ENCODE measurements at places on chromosomes 3 and 15. TPM values are rescaled to one million over a fixed set of nuclear protein-coding genes. Genes with fewer than 3 reads are reported as not detected.

DNA sequence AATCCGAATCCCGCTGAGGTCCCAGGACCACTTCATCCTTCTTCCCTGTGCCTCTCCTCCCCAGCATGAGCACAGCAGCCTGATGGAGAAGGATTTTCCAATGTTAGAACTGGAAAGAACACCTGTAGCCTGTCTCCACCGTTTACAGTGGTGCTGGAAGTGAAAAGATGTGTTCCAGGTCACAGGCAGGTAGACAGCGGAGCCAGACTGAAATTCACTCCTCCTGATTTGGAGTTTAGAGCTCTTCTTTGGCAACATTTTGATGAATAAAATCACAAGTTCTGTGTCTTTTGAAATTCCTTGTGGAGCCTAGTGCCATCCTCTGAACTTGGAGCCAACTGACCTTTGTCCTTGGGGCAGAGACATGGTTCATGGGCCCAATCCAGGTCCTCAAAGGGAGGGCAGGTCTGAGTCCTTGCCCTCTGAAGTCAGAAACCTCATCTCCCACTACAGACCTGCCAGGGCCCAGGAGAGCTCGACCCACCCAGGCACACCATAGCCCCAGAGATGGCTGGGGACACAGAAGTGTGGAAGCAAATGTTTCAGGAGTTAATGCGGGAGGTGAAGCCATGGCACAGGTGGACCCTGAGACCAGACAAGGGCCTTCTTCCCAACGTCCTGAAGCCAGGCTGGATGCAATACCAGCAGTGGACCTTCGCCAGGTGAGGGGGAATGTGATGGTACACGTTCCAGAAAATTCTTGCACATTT, at the start of gene RTP3:
TSS of gene RTP3 (plus strand) at position 421 of the 710 bp plus-strand sequence. CDS start at position 508, 87 bp downstream.
- no peak for DNase-seq

- DNase-seq: no peak
Measured at GRCh38 chr15:70244978-70245542, 147.3 kb upstream of the TLE3 start.

DNA sequence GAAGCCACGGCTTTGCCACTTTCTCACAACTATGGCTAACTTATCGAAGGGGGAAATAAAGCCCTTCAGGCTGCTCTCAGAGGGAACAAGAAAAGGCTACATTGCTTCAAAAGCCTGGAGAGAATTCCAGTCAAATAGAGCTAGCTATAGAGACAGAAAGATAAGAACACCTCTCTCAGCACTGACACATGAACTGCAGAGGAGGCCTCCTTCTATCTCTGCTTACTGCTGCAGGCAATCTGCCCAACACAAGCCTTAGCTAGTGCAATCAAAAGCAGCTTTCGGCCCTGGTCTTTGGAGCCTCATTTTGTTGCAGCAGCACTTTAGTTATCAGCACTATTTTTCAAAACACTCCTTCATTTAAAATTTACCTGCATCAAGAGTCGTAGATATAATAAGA, 118.4 kb upstream of the ROBO1 start:
- no peak for DNase-seq

GRCh38 chr3:11220230-11220629, 52.0 kb upstream of the ATG7 start:
- DNase-seq: no peak

- DNase-seq: peak; percentile 91
Measured at GRCh38 chr3:12994607-12995388, 78.4 kb downstream of the IQSEC1 start.

DNA sequence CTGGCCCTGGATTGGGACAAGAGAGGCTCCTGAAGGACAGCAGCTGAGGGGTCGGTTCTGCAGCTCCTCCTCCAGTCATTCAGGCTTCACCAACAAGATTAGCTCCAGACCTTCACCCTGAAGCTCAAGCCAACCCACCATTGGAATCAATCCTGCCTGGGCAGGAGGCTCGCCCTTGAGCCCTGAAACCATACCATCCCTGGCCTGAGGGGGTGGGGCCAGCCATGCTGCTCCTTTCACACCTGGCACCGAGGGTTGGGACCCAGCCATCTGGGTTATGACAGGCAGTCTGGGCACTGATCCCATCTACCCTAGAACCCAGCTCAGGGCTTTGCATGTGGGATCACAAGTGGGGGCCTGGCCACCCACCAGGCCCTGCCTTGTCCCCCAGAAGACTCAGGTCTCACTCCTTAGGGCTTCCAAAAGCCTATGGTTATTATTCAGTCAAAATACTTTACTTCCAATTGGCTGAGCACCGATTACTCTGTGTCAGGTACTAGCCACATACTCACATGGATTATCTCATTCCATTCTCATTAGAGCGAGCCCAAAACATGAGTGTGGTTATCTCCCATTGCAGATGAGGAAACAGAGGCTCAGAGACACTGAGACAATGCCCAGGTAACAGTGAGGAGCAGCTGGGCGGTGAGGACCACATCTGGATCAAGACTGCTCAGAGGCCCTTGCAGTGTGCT, 3.1 kb downstream of the ABHD14B start:
- DNase-seq: no peak

DNA sequence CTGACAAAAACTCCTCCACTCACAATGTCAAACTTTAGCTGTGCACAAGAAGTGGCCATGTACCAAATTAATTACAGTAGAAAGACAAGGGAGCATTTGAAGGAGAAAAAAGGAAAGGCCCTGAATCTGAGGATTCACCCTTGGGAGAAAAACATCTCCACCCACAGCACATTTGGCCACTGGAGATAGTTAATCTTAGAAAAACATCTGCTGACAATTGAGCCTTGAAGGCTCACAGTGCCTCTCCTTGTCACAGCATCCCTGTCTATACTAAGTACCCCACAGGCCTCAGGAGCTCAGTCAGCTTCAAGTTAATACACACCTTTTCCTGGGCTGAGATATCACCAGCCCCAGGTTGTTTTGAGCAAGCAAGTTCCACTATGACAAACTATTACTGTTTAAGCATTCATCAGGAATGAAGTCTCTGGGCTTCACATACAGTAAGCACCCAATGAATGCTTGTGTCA, 78.1 kb upstream of the SETMAR start:
- no peak for DNase-seq

GRCh38 chr3:73401059-73401458, 223.7 kb downstream of the PDZRN3 start:
- no peak for DNase-seq

DNA sequence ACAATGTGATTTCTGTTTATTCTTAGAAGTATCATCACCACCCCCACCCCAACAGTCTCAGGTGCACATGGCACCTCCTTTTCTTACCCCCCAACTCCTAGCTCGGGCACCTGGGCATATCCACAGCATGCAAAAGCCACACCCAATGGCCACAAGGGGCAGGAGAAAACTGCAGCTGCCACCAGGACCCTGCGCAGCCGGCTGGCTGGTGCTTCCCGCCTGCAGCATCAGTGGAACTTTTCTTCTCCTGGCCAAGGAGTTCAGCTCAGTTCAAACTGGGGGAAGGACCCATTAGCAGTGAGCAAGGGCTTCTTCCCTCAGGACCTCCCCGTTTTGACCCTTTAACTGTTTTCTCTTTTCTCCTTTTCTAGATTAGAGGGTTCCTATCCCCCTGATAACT, 44.8 kb downstream of the TM4SF18 start:
- no peak for DNase-seq

- peak; percentile 41 for DNase-seq
Measured at GRCh38 chr3:28726840-28727239, 378.2 kb upstream of the AZI2 start.

DNA sequence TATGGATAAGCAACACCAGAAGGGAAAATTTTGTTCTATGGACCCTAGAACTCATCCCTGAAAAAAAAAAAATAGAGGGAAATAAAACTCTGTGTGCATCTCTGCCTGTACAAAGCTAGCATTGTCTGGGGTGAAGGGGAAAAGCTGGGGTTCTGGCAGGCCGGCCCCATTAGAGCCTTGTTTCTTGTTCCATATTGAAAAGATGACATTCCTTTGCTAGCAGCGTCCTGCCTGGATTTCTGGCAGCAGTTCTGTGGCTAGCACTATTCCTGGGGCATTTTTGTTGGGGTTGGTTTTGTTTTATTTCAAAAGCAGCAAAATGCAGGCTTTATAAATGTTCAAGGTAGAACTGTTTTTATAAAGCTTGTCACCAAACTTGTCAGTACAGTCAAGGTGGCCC, 45.2 kb downstream of the RARB start:
- DNase-seq: no peak

GRCh38 chr3:142929109-142929508, 34.4 kb downstream of the PAQR9 start:
- DNase-seq: peak; percentile 76

DNA sequence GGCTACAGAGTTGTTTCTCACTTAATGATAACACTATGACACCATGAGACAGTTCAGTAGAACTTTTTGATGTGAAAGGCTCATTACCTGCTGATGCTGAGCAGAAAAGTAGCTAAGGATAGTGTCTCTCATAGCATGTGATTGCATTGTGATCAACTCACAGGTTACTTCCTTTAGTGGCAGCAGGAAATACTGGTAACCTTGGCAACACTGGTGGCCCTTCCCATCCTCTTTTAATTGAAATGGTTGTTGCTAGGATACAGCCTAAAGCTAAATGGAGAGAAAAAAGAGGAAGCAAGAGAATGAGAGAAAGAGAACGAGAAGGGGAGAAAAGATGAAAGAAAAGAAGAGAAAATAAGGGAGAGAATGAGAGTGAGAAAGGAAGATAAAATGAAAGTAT, 204.7 kb upstream of the GAP43 start:
- DNase-seq: no peak

GRCh38 chr15:69120732-69121131, 39.7 kb upstream of the GLCE start:
- DNase-seq: no peak

ERICH6 gene
- not detected for total RNA-seq

DNA sequence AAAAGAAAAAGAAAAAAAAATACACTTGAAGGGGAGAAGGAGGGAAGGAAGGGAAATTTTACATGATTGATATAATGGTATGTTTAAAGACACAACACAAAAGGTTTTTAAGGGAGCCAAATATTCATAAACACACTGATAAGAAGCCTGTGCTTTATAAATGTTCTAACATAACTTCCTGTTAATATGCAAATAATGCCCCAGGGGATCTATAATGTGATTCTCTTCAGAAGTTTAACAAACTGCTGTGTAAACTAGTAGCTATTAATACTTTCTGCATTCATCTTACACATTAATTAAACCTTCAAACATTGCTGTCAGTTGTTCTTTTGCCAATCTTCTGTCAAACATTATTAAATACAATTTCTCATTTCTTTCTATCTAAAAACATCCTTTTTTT, 231.6 kb downstream of the TJP1 start:
- no peak for DNase-seq

DNA sequence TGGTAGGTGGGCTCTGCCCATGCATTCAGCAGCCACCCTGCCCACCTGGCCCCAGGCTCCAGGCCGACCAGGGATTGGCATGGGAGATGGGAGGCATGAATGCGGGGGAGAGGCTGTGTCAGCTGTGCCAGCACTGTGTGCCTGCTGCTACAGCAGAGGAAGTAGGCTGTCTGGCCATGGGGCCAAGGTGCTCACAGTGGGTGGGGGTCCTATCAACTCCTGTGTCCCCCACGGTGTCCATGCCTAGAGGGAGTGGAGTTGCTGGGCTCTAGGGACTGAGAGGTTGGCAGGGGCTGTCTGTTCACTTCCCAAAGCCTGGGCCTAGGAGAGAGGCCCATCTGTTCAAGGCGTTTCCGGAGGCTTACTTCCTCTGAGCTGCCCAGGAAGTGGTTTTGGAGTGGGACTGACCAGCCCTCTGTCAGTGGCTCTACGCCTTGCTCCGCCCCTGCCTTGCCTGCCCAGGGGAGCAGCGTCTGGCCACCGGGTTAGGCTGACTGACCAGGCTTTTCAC, 5.8 kb downstream of the PRKCD start:
- peak; percentile 84 for DNase-seq

- DNase-seq: no peak
Measured at GRCh38 chr15:98455904-98456303, 192.4 kb upstream of the IGF1R start.

DNA sequence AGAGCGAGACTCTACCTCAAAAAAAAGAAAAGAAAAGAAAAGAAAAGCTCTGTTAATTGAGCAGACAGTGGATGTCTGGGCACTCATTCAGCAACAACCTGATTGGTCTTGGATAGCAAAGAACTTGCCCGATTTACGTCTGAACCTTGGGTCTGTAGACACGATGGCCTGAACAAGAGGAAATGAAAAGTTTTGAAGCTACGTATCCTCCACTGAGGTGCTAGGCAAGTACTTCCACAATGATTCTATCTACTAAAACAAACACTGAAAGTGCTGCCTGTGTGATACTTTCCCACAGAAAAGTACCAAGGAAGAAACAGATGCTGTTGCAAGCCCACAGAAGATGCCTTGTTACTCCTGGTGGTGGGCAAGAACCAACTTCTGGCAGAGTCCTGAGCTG, 21.8 kb upstream of the MUSTN1 start:
- no peak for DNase-seq

DNA sequence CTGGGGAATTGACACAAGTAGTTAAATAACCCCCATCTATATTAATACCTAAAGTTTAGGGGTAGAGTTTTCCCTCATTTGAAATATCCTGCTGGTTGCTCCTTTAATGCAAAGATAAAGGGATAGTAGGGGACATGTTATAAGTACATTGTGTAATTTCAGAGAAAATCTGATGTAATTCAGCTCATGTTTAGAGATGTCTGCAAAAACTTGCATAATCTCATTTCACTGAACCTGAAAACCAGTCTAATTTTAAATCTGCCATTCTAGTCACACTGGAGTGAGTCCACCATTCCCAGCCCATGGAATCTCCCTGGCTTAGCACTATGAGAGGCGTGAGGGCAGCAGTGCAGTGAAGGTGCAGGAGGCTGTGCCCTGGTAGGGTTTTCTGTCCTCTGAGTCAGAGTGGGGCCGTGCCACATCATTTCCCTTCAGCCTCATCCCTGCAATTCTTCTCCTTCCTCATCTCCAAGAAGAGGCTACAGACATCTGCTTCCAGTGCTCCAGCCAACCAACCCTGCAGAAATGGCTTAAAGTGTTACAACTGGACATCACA, 246.3 kb upstream of the UMPS start:
- DNase-seq: no peak

GRCh38 chr15:91930092-91930491, 76.6 kb downstream of the SLCO3A1 start:
- DNase-seq: no peak

- DNase-seq: no peak
Measured at GRCh38 chr3:138933981-138934691, 12.8 kb downstream of the FOXL2 start.

DNA sequence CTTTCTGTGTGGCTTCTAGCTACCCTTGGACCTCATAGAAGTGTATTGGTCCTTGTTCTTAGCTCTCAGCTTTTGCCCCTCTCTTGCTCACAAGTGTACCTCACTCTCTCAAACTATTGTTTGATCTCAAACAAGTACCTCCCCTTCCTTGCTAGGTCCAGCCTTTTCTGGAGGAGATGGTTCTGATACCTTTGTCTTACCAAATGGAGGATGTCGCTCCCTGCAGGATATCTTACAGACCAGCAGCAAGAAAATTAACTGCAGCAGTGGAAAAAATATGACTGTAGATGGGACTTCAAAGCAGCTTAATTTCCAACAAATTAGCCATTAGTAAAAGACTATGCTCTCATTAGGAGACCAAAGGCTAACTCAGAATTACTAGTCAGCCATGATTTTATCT, 388.1 kb upstream of the ROBO2 start:
- no peak for DNase-seq

TGM5 gene
- total RNA-seq: not detected
